ENCODE measurements at places on chromosomes 12 and 14.

DNA sequence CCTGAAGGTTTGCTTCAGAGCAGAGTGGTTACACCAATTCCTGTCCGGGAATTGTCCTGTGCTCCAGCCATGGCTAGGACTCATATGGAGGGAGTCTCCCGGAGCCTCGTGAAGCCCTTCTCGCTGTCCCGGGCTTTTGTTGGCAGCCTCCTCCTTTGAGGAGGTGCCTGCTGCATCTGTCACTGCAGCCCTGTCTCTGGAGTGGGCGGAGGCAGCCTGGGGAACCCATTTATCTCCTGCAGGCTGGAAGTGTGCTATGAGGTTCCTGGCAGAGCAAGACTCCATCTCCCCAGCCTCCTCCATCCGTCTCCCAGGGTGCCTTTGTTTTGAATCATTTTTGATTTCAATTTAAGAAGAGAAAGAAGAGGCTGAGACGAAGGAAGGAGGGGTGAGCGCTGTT is 355.3 kb downstream of the GLT1D1 start:
- DNase-seq: no peak

GRCh38 chr12:123822804-123823203 is 60.7 kb downstream of the DNAH10 start:
- no peak for DNase-seq

DNA sequence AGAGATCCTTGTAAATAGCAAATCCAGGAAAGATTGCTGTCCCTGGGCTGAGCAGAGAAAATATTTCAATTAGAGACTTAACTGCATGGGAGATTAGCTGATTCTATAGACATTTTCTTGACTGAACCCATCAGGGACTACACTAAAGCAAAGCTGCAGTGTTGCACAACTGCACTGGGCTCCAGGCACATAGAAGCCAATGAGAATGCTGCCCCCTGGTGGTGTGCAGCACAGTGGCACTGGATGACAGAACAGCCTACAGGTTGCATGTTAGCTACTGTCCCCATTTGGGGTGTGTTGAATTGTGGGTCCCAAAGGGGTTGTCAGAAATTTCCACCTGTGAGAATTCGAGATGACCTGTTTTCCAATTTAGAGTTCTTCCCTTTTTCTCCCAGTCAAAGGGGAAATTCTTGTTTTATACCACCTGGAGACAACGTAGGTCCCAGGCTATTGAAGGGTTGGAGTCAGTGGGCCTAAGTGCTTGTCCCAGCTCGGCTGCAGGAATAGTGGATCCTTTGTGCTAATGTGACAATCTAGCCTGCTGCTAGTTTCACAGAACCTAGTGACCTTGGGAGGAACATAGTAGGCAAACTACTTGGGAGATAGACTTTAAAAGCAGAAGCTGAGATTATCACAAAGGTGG is 114.7 kb downstream of the SLC8A3 start:
- peak; percentile 66 for DNase-seq

DNA sequence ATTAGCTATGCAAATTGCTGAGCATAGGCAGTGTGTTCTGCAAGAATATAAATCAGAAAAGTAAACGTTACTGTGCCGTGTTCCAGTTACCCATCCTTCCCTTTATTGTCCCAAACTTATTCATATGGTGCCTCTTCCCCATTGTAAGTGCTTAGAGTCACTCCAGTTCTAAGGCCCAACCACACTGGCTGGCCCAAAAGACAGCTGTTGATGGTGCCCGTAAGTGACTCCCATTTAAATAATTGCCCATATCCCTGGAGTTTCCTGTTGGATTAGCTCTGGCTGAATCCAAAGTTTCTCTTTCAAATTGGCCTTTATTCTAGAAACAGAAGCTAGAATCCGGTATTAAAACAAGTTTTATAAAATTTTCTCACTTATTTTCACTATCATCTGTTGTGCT is 400.1 kb upstream of the DDHD1 start:
- DNase-seq: no peak

DNA sequence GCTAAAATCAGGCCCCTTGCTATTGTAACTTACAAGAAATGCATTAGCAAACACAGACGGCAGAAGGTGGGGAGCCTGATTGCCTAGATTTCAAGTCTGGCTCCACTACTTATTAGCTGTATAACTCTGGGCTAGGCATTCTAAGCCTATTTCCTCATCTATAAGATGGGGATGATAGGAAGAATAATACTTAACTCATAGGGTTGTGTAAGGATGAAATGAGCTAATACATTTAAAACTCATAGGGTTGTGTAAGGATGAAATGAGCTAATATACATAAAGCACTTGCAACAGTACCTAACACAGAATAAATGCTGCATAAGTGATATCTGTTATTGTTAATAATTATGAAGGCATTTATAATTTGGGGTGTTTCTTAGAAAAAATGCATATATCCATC is 60.1 kb upstream of the DIO2 start:
- no peak for DNase-seq

DNA sequence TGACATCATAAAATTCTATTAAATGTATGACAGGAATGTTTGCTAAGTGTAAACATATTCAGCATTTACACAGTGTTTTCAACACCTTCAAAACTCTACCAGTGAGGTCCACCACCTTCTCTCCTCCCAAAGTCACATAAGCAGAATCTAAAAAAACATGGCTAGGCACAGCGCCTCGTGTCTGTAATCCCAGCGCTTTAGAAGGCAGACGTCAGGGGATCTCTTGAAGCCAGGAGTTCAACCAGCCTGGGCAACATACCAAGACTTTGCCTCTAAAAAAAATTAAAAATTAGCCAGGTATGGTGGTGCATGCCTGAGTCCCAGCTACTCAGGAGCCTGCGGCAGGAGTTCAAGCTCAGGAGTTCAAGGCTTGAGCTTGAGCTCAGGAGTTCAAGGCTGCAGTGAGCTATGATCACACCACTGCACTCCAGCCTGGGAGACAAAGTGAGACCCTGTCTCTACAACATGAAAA is 30.0 kb downstream of the NUMB start:
- DNase-seq: no peak

DNA sequence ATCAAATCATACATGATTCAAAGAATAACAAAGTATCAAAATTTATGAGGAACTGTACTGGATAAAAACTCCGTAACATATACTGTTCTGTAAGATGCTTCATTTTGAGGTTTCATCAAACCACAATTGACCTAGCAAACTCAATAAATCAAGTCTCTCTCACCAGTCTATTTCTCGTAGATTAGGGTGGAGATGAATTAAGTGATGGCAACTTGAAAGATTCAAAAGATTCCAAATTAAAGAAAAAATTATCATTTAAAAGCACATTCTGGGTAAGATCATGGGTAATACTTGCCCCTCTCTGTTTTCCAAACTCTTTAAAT is 74.4 kb downstream of the PAPLN start:
- no peak for DNase-seq

DNA sequence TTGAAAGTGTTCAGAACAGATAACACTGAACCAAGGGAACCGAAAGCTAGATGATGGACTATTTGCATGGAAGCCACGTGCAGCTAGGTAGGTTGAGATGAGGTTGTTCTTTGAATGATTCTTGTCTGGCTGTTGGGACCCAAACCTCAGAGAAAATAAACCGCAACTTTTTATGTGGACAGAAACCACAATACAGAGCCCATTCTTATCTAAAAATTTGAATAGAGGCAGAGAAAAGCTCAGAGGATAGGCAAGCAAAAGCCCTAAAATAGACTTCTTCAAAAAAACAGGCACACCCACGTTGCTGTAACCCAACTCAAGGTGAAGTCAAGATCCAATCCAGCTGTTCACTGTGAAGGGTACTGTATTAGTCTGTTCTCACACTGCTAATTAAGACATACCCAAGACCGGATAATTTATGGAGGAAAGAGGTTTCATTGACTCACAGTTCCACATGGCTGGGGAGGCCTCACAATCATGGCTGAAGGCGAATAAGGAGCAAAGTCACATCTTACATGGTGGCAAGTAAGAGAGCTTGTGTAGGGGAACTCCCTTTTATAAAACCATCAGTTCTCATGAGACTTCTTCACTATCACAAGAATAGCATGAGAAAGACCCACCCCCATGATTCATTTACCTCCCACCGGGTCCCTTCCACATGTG is 353.8 kb downstream of the AACS start:
- DNase-seq: no peak

GRCh38 chr12:30822385-30823155 is 67.8 kb upstream of the CAPRIN2 start:
- DNase-seq: peak; percentile 49

DNA sequence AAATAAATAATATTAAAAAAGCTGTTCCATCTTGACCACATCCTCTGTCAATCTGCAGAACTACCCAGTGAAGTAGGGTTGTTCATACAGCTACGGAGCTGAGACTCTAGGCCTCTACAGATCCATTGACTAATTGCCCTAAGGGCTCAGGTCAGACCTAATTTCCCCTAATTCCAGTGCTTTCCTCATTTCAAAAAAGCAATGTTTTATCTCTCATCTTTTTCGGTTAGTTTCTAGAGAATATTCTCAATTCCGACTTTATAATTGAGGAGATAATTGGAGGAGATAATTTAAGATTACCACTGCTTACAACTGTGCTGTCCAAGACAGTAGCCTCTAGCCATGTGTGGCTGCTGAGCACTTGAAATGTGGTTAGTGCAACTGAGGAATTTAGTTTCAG is 167.1 kb downstream of the KIF21A start:
- DNase-seq: no peak

- no peak for DNase-seq
Measured at GRCh38 chr14:61670576-61670975, 24.7 kb upstream of the HIF1A start.

DNA sequence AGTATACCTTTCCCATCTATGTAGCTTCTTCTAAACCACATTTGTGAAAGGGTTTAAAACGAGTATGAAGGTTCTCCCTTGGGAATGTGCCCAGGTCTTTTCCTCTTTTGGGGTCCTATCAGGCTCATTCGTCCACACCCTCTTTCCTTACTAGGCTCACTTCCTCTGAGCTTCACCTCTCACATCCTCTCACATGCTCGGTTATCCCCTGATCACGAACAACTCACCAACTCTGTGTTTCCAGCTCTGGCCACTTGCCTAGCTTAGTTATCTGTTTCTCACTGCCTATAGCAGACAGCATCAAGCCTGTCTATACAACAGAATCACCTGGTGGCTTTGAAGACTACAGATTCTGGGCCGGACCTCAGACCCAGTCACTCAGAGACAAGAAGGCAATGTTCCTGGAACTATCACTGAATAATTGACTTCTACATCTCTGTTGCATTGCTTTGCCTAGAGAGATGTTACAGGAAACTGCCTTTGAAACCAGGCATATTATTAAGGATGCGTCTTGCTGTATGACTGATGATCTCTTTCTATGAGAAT is 158.2 kb downstream of the FOXN3 start:
- no peak for DNase-seq

All from activated CD8-positive, alpha-beta T cell treated with anti-CD3 and anti-CD28 coated beads, Interleukin-2, amount 10 ng/mL, durations not matched to agents 7 days and 5 days (primary cell).